ENCODE measurements at places on chromosomes 4 and X.

GRCh38 chrX:133646719-133647116 lies 231.4 kb upstream of the GPC4 start:
- DNase-seq, result no peak

GRCh38 chr4:17058916-17059741 lies 160.7 kb upstream of the LDB2 start:
- DNase-seq, result no peak

DNA sequence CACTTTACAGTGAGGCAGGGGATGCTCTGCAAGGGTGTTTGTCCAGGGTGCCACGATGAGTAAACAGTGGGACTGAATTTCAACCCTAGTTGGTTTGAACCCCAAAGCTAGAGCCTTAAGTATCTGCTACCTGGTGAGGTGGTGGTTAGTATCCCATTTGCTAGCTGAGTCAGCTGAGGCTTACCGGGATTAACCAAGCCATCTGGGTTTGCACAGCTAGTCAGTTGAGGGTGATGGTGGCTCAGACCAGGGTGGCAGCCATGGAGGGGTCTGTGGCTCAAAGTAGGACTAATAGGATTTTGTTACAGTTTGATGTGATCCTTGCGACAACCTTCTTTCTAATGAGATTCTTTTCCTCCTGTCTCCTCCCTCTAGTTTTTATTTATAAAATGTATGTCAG lies 1.9 kb downstream of the EVC start:
- no peak for DNase-seq

- DNase-seq, result no peak
These were observed 13.5 kb upstream of the NKX1-1 start for GRCh38 chr4:1419708-1420107.

- DNase-seq, result no peak
These were observed 195.4 kb downstream of the SLIT2 start for GRCh38 chr4:20447103-20447502.

DNA sequence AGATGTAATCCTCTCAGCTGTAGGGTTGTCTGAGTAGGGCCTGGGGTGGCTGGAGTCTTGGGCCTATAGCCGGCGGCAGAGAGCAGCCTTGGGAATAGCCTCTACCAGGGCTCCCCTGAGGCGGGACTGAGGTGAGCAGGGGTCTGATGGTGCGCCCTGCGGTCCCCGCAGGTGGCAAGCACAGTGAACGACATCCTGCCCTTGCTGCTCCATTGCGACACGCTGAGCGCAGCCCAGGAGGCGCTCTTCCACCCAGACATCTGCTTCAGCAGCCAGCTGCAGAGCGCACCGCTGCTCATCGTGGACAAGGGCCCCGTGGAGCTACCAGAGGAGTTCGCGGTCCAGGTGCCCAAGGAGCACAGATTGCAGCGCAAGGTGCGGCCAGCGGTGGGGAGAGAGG lies 317.0 kb downstream of the ADGRL3 start:
- DNase-seq, result no peak

GRCh38 chr4:108081256-108081655 lies 87.5 kb downstream of the LEF1 start:
- no peak for DNase-seq
